ENCODE measurements at places on chromosomes 4 and X.

GRCh38 chrX:40095583-40096394 lies 2.0 kb downstream of the BCOR start:
- no peak for DNase-seq

DNA sequence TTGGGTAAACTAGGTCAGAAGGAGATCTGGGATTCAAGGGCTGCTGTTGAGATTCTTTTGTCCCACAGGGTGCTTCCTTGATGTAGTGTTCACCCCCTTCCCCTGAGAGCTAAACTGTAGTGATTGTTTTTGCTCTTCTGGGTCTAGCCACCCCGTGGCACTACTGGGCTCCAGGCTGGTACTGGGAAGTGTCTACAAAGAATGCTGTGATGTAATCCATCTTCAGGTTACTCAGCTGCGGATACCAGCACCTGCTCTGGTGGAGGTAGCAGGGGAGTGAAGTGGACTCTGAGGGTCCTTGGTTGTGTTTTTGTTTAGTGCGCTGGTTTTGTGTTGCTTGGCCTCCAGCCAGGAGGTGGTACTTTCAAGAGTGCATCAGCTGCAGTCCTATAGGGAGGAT lies 365.5 kb downstream of the ZNF674 start:
- no peak for DNase-seq

- DNase-seq = no peak
Observed at GRCh38 chr4:84535901-84536300, 36.8 kb upstream of the NKX6-1 start.

- DNase-seq = no peak
Observed at GRCh38 chrX:133939655-133940302, 45.6 kb downstream of the GPC3 start.

DNA sequence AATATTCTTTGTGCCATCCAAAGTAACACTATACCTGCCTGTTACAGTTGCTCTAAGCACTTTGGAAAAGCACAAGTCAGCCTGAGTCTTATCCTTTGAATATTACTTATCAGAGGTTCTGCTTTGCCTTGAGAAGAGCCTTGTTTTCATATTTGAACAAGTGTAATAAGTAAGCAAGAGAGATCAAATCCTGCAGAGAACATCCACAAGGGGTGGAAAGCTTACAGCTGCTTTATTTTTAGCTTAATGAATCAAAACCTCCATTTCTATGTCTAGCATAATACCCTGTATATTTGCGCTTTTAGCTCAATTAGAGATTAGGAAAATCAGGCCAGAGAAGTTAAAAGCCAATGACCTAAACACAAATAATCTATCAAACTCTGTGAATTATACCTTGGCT lies 139.8 kb downstream of the CDS1 start:
- no peak for DNase-seq

- DNase-seq = no peak
Observed at GRCh38 chr4:20428436-20429160, 176.9 kb downstream of the SLIT2 start.

DNA sequence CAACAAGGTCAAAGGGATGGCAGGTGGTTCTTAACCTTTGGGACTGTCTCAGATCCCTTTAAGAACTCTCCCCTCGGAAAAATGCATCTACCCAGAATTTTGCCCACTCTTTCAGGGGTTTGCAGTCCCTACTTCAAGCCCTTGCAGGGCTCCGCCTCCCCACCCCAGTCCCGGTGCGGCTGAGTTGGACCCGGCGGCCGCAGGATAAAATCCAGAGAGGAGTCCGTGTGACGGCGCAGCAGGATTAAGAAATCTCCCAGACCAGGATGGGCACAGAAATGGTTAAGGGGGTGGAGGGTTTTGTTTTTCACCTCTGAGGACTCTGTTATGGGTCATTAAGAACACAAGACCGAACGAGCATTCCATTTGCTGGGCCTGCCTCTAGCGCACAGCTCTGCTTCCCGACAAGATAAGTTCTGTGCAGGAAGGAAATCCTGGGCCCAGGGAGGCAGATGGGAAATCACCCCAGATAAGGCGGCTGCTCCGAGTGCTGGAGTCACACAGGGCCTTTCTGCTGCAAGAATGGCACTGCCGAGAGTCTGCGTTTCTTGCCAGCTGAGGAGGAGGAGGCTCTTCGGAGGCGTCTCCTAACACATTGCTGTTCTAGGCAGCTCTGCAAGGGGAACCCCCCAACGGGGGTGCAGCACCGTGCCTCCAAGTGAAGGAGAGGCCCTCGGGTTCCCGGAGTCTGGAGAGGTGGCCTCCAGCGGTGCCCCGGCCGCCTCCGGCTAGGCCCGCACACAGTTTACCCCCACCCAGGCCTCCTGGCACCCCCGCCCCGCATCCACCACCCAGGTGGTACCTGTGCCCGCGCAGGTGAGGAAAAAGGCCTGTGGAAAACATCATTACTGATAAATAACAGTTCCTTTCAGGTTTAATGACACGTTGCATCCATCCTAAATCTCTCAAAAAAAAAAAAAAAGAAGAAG lies 277.6 kb downstream of the BCOR start:
- no peak for DNase-seq

- no peak for DNase-seq
Observed at GRCh38 chrX:1388651-1389050, 3.3 kb downstream of the SLC25A6 start.

DNA sequence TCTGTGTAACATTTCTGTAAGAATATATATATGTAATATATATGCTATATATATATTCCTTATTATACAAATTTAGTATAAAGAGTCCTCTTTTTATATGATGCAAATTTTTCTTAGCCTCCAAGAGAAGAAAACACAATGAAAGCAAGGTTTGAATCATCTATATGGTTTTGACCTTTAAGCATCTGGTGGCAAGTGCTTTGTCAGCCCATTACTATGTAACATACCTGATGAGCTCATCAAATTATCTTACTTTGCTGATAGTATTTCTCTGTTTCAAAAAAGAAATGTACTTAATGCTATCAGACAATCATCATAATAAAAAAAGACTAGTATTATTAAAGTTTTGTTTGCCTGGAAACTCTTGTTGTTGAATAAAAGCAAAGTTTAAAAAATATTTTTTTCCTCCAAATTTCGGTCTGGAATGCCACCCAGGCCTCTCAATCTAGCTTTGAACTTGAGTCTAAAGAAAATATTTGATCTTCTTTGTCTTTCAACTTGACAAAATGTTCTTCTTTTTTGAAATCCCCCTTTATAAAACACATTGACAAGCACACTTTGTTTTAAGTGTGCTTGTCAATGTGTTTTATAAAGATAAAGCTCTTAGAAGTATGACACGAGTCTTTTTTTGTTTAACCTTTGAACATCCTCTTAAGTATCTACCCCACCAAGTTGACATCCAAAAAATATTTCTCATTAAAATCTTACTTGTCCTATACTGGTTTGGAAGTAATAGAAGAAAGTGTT lies 26.2 kb downstream of the ZNF330 start:
- DNase-seq = no peak

- DNase-seq = no peak
Observed at GRCh38 chr4:158775091-158775651, 6.3 kb downstream of the FNIP2 start.

DNA sequence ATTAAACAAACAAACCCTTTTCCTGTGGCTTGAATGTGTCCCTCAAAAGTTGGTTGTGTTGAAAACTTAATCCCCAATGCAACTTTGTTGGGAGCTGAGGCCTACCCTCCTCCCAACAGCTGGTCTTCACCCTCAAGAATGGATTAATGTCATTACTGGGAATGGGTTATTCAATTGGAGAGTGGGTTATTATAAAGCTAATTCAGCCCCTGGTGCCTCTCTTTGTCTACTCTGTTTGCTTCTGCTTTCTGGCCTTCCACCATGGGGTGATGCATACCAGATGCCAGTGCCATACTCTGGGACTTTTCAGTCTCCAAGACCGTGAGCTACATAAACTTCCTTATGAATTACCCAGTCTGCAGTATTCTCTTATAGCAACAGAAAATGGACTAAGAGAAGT lies 706.5 kb downstream of the CCSER1 start:
- DNase-seq = no peak

DNA sequence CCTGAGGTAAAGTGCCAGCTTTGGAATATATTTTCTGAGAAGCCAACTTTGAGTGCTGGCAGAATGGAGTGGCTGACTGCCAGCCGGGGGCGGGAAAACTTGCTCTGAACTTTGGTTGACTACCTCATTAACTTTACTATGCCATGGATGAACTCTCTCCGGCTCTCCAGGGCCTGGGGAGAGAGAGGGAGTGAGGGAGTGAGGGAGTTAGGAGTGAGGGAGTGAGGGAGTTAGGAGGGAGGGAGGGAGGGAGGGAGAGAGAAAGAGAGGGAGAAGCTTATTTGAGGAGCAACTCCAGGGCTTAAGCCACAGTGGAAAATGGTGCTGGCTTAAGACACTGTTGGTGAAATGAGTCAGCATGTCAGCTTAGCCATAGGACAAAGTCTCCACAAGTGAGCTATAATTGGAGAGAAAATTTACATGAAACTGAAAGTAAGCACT lies 280.9 kb upstream of the RPS6KA3 start:
- no peak for DNase-seq

GRCh38 chr4:131052646-131053045 lies 1956.7 kb downstream of the C4orf33 start:
- no peak for DNase-seq

- no peak for DNase-seq
Observed at GRCh38 chr4:17577665-17578481, 875 bp downstream of the LAP3 start.

DNA sequence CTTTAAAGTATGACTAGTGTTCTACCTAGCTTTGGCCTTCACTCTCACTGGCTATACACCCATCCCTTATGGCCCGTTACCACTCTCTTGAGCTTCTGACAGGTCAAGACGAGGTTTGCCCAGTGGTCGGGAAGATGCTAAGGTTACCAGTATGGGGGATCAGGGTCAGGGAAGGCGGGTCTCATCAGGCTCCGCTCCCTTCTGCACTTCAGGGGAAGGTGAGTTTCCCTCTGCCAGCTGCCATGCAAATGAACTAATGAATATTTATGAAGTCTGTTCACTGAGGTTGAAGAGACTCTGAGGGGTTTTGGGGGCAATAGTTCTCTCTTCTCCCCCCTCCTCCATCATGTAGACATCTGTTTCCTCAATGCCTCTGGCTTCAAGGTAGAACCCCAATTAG lies 6.6 kb downstream of the EFNB1 start:
- DNase-seq = no peak

GRCh38 chrX:107729558-107730297 lies 45.9 kb downstream of the TSC22D3 start:
- DNase-seq = no peak

- DNase-seq = no peak
Observed at GRCh38 chr4:154005171-154005520, 216.3 kb upstream of the SFRP2 start.

DNA sequence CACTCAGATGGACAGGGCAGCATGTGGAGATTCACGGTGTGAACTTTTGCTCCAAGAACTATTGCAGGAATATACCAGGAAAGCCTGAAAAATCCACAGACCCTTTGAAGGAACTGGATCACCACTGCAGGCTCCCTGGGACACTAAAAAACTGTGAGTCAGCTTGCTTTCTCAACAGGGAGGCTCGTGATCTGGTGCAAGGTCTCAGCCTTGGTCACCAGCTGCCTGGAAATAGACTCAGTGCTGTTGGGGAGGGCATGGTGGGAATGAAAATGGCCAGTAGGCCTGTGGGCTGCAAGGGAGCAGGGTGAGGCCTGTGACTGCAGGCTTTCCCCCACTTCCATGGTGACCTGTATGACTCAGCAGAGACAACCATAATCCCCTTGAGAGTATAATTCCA lies 426.4 kb upstream of the RPS6KA3 start:
- DNase-seq = no peak

DNA sequence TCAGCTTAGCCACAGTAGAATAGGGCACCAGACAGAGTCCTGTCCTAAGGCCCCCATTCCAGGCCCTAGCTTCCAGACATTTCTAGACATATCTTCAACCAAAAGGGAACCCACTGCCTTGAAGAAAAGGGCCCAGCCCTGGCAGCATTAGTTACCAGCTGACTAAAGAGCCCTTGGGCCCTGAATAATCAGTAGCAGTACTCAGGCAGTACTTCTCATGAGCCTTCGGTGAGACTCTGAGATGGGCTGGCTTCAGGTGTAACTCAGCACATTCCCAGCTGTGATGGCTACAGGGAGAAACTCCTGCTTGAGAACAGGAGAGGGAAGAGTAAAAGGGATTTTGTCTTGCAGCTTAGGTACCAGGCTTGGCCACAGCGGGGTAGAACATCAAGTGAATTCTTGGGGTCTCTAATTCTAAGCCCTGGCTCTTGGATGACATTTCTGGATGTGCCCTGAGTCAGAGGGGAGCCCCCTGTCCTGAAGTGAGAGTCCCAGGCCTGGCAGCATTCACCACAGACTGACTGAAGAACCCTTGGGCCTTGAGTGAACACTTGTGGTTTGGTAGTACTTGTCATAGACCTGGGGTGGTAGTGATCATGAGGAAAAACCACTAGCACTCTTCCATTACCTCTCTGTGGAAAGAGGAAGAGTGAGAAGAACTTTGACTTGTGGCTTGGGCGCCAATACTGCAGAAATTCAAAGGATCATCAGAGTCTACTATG lies 170.1 kb downstream of the ATP10D start:
- no peak for DNase-seq

Measured in stimulated activated CD8-positive, alpha-beta memory T cell treated with anti-CD3 and anti-CD28 coated beads, Interleukin-4, amount 100 ng/mL, for 4 hours (primary cell).